GM18507 (cell line): ENCODE measurements at places on chromosomes 16 and 17.
A peak's percentile ranks its signal among the peaks of the same experiment; 100 is the strongest.

- no peak for DNase-seq
These were observed 750 bp upstream of the ALDOC start for GRCh38 chr17:28577466-28577824.

- no peak for DNase-seq
These were observed 48.6 kb downstream of the SLC39A11 start for GRCh38 chr17:73043686-73044581.

GRCh38 chr17:44610331-44610730, 45.9 kb upstream of the MEIOC start:
- DNase-seq, result no peak

DNA sequence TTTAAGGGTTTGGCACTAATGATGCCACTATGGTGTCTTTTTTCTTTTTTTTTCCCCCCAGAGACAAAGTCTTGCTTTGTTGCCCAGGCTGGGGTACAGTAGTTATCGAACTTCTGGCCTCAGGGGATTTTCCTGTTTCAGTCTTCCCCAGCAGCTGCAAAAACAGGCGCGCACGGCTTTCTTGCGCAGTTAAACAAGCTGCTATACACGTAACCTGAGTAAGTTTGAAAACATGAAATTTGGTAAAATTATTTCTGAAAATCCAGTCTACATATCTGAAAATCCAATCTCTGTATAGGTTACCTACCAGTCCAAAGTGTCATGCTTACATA, 11.8 kb downstream of the TEX14 start:
- no peak for DNase-seq

DNA sequence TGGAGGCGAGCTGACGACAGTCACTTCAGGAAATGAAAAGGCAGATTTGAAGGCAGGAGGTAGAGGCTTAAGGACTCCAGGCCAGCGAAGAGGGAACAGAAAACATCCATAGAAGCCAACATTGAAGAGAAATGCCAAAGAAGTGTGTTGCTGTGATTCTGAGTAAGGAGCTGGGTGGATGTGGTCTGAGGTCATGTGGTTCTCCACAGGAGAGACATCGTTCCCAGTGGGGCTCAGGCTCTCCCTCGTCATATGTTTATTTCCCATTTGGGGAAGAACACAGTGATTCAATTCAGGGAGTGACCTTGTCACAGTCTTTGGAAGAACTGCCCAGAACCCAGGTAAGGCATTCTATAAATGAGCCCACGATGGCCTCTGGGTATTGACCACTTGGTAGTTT, 6.6 kb upstream of the PMP22 start:
- no peak for DNase-seq

DNA sequence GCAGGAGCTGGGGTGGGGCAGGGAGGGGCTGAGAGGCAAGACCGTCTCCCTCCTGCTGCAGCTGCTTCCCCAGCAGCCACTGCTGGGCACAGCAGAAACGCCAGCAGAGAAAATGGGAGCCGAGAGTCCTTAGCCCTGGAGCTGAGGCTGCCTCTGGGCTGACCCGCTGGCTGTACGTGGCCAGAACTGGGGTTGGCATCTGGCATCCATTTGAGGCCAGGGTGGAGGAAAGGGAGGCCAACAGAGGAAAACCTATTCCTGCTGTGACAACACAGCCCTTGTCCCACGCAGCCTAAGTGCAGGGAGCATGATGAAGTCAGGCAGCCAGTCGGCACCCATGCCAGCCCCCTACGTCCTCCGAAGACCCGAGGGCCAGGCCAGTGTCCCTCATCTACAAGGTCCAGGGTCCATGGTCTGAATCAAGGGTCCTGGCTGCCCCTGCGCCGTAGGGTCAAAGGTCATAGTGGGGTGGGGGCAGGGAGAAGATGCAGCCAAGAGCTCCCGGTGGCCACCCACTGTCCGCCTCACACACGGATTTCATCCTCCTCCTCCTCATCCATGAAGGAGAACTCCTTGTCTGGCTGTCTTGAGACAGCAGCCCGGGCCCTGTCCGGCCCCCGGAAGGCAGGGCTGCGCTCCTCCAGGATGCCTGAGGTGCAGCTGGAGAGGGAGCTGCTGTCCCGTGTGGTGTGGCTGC, 23.4 kb upstream of the CPSF4L start:
- no peak for DNase-seq

GRCh38 chr16:49414671-49415070, 41.1 kb downstream of the C16orf78 start:
- DNase-seq, result no peak

GRCh38 chr16:73418051-73418450, 370.1 kb upstream of the ZFHX3 start:
- no peak for DNase-seq

DNA sequence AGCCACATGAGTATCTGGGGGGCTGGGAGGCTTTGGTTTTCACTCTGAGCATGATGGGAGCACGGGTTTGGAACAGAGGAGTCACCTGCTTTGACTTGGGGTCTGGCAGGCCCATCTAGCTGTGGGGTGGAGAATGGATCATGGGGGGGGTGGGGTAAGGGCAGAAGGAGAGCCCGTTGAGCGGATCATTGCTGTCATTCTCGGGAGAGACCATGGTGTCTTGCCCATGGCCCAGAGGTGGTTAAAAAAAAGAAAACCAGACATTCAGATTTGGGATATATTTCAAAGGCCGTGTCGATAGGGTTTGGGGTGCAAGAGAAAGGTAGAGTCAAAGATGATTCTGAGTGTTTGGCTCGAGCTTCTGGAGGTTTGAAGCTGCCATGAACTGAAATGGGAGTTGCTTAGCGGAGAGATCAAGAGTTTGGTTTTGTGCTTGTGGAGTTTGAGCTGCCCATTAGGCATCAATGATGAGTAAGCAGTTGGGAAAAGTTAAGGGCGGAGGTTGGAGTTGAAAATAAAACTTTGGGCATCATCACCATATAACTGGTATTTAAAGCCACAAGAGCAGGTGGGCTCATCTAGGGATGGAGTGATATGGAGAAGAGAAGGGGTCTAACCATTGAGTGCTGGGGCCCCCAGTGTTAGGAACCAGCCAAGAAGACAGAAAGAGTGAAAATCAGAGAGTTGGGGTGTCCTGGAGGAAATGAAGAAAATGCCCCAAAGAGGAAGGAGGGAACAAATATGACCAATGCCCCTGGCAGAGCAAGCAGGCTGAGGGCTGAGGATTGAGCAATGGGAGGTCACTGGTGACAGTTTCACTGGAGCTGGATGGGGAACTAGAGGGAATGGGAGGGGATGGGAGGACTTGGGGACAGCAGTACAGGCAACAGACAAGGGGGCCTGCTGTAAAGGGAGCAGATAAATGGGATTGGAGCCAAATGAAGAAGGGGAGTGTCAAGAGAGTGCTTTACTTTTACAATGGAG, 1.9 kb downstream of the NOD2 start:
- DNase-seq, result no peak

DNA sequence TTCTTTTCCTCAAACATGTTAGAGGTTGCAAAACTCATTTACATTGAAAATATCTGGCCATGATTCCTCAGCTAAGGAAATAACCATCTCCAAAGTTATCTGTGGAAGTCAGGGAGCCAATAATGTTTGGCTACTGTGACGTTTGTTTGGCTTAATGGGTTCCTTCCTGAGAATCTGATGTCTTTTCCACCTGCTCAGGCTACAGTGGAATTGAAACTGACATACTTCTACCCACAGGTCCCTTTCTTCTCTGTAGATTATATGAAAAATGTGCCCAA, 221.1 kb upstream of the XYLT1 start:
- DNase-seq, result no peak

DNA sequence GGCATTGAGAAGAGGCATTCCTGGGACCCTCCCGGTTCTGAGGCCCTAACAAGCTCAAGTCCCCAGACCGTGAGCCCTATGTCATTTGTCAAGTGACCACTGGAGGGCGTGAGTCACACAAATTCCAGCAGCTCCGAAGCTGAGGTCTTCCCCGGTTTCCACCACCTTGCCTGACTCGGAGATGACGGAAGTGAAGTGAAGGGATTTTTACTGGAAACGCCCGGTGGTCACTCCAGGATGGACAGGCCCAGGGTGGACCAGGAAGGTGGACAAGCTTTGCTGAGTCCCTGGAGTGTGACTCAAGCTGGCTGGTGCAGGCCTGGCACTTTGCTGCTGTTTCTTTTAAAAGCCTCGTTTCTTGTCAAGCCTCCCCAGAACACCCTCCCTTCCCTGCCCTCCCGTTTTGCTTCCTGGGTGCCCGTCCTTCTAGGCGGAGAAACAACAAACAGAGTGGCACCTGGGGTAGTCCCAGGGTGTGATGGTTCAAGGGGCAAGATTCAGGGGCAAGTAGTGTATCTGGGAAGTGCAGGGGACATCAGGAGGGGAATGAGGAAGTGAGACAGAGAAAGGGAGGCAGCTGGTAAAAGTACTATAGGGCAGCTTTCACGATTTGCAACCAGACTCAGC, 5.3 kb upstream of the NOS2 start:
- peak; percentile 56 for DNase-seq

DNA sequence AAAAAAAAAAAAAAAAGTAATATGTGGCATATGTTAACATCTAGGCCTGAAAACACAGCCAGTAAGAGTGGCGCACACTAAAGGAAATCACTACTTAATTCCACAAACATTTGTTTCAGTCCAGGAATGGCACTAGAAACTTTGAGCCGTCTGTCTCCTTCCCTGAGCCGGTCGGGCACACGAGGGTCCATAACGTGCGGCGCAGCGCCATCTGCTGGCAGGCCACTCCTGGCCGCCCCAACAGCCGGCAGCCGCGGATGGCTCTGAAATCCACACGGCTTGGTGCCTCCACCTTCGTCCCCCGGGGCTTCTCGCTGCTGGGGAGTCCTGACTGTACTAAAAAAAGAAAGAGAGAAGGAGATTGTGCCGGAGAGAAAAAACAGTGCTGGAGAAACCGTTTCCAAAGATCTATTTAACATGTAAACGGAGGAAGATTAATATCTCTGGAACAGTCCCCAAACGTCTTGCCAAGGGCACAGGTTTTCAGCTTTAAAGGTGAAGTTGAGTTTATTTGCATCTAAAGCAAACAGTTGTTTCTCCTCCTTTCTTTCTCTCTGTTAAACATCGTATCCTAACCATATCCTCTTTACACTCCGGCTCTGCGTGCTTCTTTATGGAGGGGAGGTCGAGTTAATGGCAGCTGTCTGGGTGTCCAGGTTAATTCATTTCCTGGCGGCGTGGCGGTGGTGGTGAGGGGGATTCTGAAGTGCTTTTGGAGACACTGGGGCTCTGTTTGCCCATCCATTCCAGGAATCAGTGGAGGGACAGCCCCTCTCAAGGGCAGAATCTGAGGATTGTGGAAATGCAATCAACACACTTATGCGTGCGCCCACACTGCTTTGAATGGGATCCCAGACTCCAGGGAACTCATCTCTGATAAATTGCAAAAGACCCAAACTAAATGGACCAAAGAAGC, 611.3 kb upstream of the SALL1 start:
- peak; percentile 44 for DNase-seq

GRCh38 chr16:60905811-60906210, 1130.4 kb downstream of the CDH8 start:
- DNase-seq, result no peak

- DNase-seq, result no peak
These were observed 47.0 kb upstream of the FBXO47 start for GRCh38 chr17:39014044-39014794.

DNA sequence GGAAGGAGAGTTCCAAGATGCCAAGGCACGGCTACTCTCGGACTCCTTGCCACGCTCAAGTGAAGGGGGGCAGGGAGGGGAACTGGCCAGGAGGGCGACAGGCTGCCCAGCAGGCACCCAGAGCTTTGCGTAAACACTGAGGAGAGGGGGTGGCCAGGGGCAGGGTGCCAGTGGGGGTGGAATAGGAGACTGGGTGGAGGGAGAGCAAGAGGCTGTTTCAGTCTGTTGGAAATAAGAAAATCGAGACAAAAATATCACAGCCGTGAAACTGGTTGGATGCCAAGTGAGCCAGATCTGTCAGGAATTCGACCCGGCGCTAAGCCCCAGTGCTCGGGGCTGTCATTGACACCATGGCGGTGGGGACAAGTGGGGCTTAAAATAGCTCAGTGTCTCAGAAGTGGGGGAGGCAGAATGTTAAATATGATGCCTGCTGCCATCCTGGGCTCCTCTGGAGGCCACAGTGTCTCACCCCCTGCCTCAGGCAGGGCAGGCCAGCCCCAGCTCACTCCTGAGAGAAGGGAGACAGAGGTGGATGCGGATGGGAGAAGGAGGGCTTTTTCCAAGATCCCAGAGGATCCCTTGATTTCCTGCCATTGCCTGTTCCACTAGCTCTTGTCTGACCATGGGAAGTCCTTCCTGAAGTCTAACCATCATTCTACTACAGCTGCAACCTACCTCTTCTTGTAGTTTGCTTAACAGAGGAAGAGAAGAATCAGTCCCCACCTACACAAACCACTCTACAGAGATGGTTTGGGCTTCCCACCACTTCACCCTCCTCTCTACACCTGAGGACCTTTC, 9.5 kb downstream of the PNMT start:
- no peak for DNase-seq

DNA sequence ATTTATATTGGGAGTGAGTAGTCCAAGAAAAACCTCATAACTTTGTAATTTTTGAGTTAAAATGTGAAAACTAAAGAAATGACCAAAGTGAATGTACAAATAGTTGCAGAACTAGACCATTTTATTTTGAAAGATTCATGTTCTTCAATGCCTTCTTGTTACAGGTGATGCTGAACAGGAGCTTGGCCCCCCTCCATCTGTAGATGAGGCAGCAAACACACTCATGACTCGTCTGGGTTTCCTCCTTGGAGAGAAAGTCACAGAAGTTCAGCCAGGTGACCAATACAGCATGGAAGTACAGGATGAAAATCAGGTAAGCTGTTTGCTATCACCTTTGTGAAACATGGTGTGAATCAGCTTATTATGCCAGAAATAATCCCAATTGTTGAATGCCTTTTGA, 227.8 kb downstream of the TANC2 start:
- no peak for DNase-seq

GRCh38 chr17:73971127-73971526, 232.4 kb upstream of the RPL38 start:
- no peak for DNase-seq

- no peak for DNase-seq
These were observed 6.7 kb downstream of the UBTF start for GRCh38 chr17:44212507-44213402.

DNA sequence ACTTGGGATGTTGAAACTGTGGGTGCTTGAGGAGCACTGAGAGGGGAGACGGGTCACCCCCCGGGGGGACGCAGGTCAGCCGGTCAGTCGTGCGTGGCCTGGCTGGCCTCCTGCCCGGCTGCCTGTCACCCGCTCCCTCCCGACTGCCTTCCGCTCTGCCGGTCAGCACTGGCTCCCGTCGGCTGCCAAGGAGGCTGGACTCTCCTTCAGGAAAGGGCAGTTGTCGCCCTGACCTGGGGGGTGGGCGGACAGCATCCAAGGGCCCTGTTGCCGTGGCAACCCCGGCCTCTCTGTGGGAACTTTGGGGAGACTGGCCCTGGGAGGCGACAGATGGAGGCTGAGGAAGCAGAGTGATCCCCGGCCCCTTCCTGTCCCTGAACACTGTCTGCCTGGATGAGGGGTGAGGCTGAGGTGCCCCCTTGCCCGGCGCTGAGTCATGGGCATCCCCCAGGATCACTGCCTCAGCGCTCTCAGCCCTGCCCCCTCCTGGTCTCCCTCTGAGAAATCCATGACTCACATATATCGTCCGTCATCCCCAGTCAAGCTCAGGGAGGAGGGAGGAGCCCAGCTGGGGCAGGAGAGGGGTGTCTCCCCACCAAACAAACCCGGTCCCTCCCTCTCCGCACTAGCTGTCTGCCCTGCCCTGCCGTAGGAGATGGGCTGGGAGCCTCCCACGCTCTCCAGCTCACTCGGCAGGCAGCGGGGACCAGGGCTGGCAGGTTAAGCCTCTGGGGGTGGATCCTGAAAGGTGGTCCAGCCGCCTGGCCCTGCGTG, at the start of gene ADGRG1:
TSS of gene ADGRG1 (plus strand) at position 623 of the 774 bp plus-strand sequence. CDS start 21,658 bp downstream, outside the sequence.
- no peak for DNase-seq

GRCh38 chr17:77111934-77112296, 28.9 kb upstream of the SEC14L1 start:
- DNase-seq, result no peak
